Adipocyte (in vitro differentiated cells): ENCODE measurements at places on chromosomes 4 and X.
A peak's percentile ranks its signal among the peaks of the same experiment; 100 is the strongest.

DNA sequence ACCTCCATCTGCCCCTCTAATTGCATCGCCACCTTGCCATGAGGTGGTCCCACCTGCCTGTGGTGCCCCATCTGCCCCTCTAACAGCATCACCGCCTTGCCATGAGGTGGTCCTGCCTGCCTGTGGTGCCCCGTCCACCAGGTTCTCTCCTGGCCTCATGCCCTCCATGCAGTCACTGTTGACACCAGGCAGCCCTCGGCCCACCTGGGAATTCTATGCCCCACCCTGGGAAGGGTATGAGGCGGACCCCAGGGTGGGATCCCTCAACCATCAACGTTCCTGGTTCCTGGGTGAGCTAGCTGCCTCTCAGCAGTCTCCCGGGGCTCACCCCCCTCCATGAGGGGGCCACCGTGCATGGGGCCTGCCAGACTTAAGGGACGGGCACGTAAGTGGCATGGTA, 38.9 kb downstream of the ACOX3 start:
- DNase-seq, result no peak

DNA sequence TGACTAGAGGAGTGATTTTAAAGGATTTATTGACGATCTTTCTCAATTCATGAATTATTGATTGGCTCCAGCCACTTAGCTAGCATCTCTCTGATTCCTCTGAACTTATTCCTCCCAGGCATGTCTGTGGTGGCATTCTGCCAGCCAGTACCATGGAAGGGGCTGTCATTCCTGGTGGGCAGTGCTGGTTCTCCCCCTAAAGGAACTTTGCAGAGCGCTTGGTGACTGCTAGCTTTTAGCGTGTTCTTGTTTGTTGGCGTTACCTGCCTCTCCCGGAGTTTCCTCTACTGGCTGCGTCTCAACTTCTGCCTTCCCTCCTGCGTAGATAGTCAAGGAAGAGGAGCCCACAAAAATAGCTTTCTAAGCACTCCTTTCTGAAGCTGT, 19.3 kb downstream of the SRD5A3 start:
- DNase-seq, result no peak

GRCh38 chr4:78138252-78138651, 81.1 kb downstream of the FRAS1 start:
- DNase-seq, result no peak

GRCh38 chr4:37988670-37989069, 28.5 kb downstream of the PTTG2 start:
- no peak for DNase-seq

GRCh38 chrX:2917767-2918166, 11.4 kb downstream of the ARSD start:
- no peak for DNase-seq

DNA sequence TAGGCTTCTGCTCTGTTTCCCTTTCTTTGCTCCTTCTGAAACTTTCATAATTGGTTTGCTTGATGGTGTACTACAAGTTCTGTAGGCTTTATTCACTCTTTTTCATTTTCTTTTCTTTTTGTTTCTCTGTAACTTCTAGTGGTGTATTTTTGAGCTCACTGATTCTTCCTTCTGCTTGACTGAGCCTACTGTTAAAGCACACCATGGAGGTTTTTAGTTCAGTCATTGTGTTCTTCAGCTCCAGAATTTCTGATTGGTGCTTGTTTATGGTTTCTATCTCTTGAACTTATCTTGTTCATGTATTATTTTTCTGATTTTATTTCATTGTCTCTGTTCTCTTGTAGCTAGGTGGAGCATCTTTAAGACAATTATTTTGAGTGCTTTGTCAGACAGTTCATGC, 33.4 kb upstream of the C4orf54 start:
- no peak for DNase-seq

DNA sequence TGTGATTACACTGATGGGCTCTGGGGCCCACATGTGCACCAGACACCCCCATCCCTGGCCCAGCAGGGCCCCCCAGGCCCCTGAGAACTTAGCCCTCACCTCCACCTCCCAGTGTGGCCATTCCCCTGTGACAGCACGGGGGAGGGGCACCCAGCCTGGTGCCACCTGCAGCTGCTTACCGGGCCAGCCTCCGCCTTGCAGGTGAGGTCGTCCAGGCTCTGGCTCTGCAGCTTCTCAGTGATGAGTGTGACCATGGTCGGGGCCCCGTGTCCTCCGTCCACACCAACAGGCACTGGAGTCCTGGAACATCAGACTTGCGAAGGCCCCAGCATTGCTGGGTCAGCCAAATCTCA, 15.6 kb downstream of the FAM53A start:
- no peak for DNase-seq

GRCh38 chr4:108535757-108536156, 84.6 kb upstream of the RPL34 start:
- no peak for DNase-seq

DNA sequence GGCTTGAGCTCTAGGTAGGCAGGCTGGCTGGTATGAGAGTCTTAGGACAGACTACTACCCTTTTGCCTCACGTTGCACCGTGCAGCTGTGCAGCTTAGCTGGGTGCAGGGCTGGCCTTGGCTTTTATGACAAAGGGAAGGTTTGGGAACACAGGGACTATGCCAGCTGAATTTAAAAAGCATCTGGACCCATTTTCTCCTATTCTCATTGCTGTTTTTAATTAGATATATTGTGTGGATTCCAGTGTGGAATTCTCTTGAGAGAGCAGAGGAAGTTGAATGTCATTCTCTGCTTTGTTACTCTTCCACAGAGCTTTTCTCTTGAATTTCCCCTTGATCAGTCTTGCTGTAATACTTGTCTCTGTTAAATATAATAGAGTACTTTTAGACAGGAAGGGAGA, 192.7 kb downstream of the ZNF330 start:
- no peak for DNase-seq

DNA sequence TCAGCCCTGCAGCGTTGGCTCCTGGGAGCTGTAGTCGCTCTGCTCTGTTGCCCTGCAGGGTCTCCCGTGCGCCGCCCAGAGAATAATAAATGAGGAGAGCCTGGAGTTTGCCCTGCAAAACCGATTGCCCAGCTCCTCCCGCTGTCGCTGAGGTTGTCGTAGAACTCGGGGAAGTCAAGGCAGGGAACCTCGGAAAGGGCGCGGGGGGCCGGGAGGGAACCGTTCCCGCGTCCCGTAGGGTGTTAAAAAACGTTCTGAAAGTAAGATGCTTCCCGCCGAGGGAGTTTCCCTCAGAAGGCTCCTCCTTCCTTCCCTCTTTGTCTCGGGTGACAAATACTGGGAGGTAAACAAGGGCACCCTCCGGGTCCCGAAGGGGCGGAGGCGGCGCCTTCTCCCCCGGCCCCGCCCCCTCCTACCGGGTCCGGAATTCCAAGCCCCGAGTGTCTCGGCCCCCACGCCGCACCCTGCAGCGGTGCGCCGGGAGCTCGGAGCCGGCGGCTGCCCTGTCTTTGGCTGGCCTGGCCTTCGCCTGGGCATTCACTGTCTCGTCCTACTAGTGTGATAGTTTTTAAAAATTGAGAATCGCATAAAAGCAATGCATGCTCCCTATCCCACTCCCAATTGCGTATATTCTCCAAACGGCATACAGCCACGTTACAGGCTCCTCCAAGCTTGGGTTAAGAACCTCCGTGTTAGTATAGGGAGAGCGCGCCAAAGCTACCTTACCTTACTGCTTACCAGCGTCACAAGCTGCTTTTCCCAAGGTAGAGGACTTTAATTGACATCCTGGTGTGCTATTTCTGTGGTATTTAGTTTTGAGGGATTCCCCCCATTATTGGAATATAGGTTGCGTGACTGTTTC, 964 bp upstream of the HMGB2 start:
- peak; percentile 84 for DNase-seq

GRCh38 chr4:134027931-134028330, 173.7 kb downstream of the PABPC4L start:
- DNase-seq, result peak; percentile 62

DNA sequence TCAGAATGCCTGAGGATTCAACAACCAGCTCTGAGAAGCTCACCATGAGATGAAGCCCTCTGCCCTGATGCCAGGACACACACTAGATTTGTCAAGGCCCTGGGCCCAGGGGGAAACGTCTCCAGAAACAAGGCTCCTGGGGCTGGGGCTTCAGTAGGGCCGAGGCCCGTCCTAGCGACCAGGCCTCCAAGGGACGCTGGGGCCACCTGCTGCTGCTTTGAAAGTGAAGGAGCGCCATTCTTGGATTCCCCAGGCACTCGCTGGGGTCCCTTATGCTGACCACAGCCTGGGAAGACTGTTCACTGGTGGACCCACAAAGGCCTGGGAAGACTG, 23.9 kb downstream of the PDE6B start:
- DNase-seq, result no peak

- DNase-seq, result no peak
Measured at GRCh38 chr4:66556651-66557278, 886.5 kb upstream of the EPHA5 start.
